ENCODE measurements at places on chromosomes 12 and 14. TPM values are rescaled to one million over a fixed set of nuclear protein-coding genes. Genes with fewer than 3 reads are reported as not detected.
A peak's percentile ranks its signal among the peaks of the same experiment; 100 is the strongest.

Gene GPR84
- total RNA-seq: 0.32 TPM

Gene MYO1H
- total RNA-seq: not detected

Gene GXYLT1
- total RNA-seq: 7.5 TPM

Gene NKX2-1
- total RNA-seq: not detected

Gene NTF3
- not detected for total RNA-seq

Gene AMN
- total RNA-seq: 0.91 TPM

Gene GZMH
- 9.9 TPM for total RNA-seq

Gene SIX6
- not detected for total RNA-seq

Gene CFAP251
- 0.70 TPM for total RNA-seq

Gene NUDT14
- 27.9 TPM for total RNA-seq

Gene DPF3
- total RNA-seq: 10.7 TPM

Gene EIF2S3B
- total RNA-seq: 1.8 TPM

- no peaks in the 10 kb centered on the region for H3K27me3 ChIP-seq
- H3K27ac ChIP-seq: no peak overlapping the region
- no peaks in the 10 kb centered on the region for H3K36me3 ChIP-seq
- no peak for DNase-seq
Observed at GRCh38 chr12:99055299-99055698, 410.2 kb downstream of the APAF1 start.

GRCh38 chr14:82419933-82420332, 886.3 kb upstream of the SEL1L start:
- H3K4me3 ChIP-seq: no peak overlapping the region
- no peak for DNase-seq
- H3K27ac ChIP-seq: no peak overlapping the region
- no peaks in the 10 kb centered on the region for H3K27me3 ChIP-seq
- H3K4me1 ChIP-seq: no peaks in the 10 kb centered on the region
- no peaks in the 10 kb centered on the region for H3K36me3 ChIP-seq

DNA sequence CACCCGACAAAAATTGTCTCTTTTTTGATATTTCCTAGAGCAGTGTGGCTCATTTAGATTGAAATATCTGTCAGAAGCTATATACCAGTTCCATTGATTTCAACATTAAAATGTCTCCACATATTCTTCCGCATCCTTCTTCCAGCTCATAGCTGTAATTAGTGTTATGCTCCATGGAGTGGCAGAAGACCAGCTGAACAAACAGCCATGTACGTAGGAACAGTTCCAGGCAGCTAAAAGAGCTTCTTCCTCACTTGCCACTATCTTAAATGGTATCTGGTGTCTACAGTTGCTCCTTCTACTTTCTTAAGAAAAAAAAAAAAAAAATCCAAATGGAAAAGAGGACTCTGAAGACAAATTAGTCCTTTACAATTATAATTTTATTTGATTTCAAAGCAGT, 848.0 kb downstream of the DIO2 start:
- H3K27me3 ChIP-seq: no peaks in the 10 kb centered on the region
- DNase-seq: no peak
- no peak overlapping the region for H3K4me3 ChIP-seq
- no peak overlapping the region for H3K27ac ChIP-seq
- H3K4me1 ChIP-seq: no peaks in the 10 kb centered on the region

DNA sequence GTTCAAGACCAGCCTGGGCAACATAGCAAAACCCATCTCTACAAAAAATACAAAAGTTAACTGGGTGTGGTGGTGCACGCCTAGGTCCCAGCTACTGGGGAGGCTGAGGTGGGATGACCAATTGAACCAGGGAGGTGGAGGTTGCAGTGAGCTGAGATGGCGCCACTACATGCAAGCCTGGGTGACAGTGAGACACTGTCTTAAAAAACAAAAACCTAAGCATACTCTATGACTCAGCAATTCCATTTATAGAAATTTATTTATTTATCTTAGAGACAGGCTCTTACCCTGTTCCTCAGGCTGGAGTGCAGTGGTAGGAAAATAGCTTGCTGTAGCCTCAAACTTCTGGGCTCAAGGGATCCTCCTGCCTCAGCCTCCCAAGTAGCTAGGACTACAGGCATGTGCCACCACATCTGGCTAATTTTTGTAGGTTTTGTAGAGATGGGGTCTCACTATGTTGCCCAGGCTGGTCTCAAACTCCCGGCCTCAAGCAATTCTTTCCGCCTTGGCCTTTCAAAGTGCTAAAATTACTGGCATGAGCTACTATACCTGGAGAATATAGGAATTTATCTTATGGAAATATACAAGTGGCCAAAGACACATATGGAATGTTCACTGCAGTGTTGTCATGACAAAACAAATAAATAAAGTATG, 43.3 kb downstream of the NCKAP5L start:
- peaks cover 30% of the 10 kb centered on the region for H3K27me3 ChIP-seq
- H3K4me3 ChIP-seq: no peak overlapping the region
- no peaks in the 10 kb centered on the region for H3K4me1 ChIP-seq
- no peak overlapping the region for H3K27ac ChIP-seq
- no peaks in the 10 kb centered on the region for H3K36me3 ChIP-seq

- H3K36me3 ChIP-seq: no peaks in the 10 kb centered on the region
- DNase-seq: no peak
- peaks cover 20% of the 10 kb centered on the region for H3K27me3 ChIP-seq
- no peak overlapping the region for H3K4me3 ChIP-seq
Observed at GRCh38 chr12:106897082-106897481, 58.6 kb upstream of the TMEM263 start.

DNA sequence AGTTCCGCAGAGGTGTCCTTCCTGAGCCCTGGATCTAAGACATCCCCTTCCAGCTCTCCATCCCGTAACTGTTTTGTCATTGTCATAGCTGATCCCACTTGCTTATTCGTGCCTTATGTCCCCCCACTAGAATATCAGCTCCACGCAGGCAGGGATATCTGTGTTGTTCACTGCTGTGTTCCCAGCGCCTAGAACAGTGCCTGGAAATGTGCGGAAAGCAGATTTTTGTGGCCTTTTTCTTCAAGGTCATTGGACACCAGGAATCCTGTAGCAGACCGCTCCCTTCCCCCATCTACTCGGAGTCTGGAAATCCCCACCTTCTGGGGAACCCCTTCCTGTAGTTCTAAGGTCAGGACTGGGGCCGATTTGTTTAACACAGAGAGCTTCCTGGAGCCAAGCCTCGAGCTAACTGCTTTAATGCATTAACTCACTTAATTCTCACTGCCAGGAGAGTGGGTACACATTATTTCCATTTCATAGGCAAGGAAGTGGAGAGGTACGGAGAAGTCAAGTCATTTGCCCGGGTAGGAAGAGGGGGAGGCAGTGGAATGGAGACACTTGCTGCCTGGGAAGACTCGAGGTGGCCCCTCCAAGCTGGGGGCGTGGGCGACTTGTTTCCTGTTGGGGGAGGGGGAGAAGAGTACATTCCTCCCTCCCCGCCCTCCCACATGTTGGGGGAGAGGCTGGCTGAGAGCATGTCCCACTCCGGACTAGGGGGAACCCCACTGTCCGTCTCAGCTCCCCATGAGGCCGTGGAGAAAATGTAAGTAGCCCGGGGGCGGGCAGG, 1.2 kb upstream of the SH2B3 start:
- H3K27ac ChIP-seq: peak overlapping the region; percentile 90
- H3K4me1 ChIP-seq: peaks cover 52% of the 10 kb centered on the region
- H3K4me3 ChIP-seq: peak overlapping the region; percentile 76
- H3K36me3 ChIP-seq: peaks cover 25% of the 10 kb centered on the region

DNA sequence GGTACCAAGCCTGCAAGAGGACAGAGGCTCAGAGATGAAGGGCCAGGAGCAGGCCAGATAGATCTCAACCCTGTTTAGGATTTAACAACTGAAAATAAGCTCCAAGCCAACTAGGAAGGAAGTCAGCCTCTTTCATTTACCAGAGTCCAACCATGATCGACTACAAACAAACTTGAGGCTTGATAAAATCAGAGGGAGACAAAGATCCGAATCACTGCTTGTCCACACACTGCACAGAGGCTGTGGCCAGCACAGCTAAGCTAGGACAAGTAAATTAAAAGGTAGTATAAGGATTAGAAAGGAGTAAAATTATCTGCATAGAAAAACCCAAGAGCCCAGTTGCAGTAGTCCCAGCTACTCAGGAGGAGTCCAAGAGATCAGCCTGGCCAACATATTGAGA, 40.3 kb downstream of the FAM222A start:
- H3K36me3 ChIP-seq: peaks cover 7% of the 10 kb centered on the region
- no peak overlapping the region for H3K4me3 ChIP-seq
- H3K4me1 ChIP-seq: no peaks in the 10 kb centered on the region
- H3K27ac ChIP-seq: no peak overlapping the region
- DNase-seq: no peak
- H3K27me3 ChIP-seq: peaks cover 15% of the 10 kb centered on the region

- no peaks in the 10 kb centered on the region for H3K4me1 ChIP-seq
- H3K36me3 ChIP-seq: no peaks in the 10 kb centered on the region
- no peak overlapping the region for H3K4me3 ChIP-seq
- H3K27me3 ChIP-seq: no peaks in the 10 kb centered on the region
- no peak for DNase-seq
- no peak overlapping the region for H3K27ac ChIP-seq
Observed at GRCh38 chr14:46887144-46887543, 235.6 kb upstream of the RPL10L start.

DNA sequence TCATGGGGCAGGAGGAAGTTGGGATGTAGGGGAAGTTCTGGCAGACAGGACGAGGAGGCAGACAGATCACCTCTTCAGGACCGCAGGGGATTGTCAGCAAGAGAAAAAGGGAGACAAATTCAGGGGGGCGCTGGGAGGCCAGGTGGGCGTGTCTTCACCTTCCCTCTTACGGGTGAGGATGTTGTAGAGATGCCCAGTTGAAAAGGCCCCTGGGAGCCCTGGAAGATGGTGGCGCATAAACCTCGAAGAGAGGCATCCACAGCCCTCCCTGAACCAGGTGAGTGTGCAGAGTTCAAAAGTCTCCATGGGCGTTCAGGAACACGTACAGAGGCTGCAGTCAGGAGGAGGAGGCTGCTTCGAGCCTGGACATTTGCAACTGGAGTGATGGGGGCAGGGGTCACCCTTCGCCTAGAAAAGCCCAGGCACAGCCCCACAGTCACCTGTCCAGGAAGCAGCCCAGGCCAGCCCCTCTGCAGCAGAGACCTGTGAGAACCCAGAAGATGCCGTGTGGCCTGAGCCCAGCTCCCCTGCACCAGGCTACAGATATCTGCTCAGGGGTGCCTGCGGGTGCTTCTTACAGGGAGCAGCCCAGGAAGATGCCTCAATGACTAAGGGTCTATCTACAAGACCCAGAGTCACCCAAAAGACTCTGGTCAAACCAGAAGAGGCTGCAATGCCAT, 74.4 kb downstream of the PRIMA1 start:
- no peak overlapping the region for H3K27ac ChIP-seq
- no peaks in the 10 kb centered on the region for H3K36me3 ChIP-seq
- H3K4me1 ChIP-seq: no peaks in the 10 kb centered on the region
- no peak overlapping the region for H3K4me3 ChIP-seq
- DNase-seq: no peak
- H3K27me3 ChIP-seq: no peaks in the 10 kb centered on the region

DNA sequence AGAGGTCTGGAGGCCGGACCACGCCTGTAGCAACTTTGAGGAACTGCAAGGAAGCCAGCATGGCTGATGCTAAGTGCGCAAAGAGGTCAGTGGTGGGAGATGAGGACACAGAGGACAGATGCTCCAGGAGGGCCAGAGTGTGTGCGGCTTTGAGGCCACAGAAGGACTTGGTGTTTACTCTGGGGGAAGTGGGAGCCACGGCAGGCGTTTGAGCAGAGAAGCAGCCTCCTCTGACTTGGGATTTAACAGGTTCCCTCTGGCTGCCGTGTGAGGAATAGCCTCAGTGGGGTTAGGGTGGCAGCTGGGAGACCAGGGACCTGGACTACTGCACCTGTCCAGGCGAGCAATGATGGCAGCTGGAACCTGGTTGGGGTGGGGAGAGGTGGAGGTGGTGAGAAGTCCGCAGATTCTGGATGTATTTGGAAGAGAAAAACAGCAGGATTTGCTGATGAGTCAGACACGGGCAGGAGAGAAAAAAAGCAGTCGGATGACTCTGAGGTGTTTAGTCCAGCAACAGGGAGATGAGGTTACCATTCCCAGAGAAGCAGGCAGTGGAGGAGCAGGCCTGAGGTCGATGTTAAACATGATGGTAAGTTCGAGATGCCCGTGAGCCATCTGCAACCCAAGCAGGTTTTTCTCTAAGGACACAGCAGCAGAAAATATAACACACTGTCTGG, 143.5 kb downstream of the SCARB1 start:
- DNase-seq: no peak
- peaks cover 2% of the 10 kb centered on the region for H3K4me1 ChIP-seq
- H3K27ac ChIP-seq: no peak overlapping the region
- no peak overlapping the region for H3K4me3 ChIP-seq
- peaks cover 13% of the 10 kb centered on the region for H3K27me3 ChIP-seq

- H3K36me3 ChIP-seq: no peaks in the 10 kb centered on the region
- no peak overlapping the region for H3K27ac ChIP-seq
- no peak overlapping the region for H3K4me3 ChIP-seq
- DNase-seq: no peak
- peaks cover 18% of the 10 kb centered on the region for H3K27me3 ChIP-seq
Observed at GRCh38 chr12:110813285-110813684, 33.5 kb upstream of the CCDC63 start.

GRCh38 chr12:49133014-49133413, 1.8 kb upstream of the TUBA1B start:
- H3K27ac ChIP-seq: no peak overlapping the region
- no peaks in the 10 kb centered on the region for H3K27me3 ChIP-seq
- no peak for DNase-seq
- H3K36me3 ChIP-seq: peaks cover 35% of the 10 kb centered on the region

- peaks cover 23% of the 10 kb centered on the region for H3K4me1 ChIP-seq
- H3K27ac ChIP-seq: no peak overlapping the region
- no peak overlapping the region for H3K4me3 ChIP-seq
- no peak for DNase-seq
- H3K36me3 ChIP-seq: peaks cover 5% of the 10 kb centered on the region
- no peaks in the 10 kb centered on the region for H3K27me3 ChIP-seq
Observed at GRCh38 chr14:102504328-102504999, 5.1 kb downstream of the ANKRD9 start.

- no peaks in the 10 kb centered on the region for H3K36me3 ChIP-seq
- peaks cover 5% of the 10 kb centered on the region for H3K4me1 ChIP-seq
- H3K27ac ChIP-seq: no peak overlapping the region
- peaks cover 10% of the 10 kb centered on the region for H3K27me3 ChIP-seq
- DNase-seq: no peak
Observed at GRCh38 chr12:128959901-128960300, 106.6 kb downstream of the GLT1D1 start.

GRCh38 chr14:96108061-96108795, 69.1 kb downstream of the C14orf132 start:
- H3K27me3 ChIP-seq: peaks cover 7% of the 10 kb centered on the region
- no peak for DNase-seq
- no peak overlapping the region for H3K4me3 ChIP-seq
- no peak overlapping the region for H3K27ac ChIP-seq
- H3K36me3 ChIP-seq: no peaks in the 10 kb centered on the region
- H3K4me1 ChIP-seq: no peaks in the 10 kb centered on the region
